ENCODE measurements at places on chromosomes 5 and 9.

DNA sequence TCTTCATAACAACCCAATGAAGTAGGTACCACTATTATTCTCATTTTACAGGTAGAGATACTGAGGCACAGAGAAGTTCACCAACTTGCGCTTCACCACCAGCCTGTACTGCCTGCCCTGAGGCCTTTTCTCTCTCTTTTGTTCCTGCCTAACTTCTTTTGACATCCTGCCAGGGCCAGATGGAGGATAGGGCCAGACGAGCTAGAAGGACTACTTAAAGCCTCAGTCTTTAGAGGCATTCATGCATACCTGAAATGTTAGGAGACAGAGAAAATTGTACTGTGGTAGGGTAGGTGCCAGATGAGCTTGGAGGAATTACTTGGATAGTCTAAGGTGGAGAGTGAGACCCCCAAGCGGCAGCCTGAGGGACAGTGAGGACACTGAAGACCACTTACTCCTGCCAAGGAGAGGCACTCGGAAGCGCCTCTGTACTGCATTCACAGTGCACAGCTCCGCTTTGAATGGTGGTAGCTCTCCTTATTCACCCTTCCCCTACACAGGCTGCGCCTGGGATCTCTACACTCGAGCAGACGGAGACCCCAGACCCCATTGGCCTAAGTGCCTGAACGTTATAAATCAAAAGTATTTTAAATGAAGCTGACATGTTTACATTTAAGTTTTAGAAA, 6.2 kb upstream of the ORM1 start:
- no peak for DNase-seq

DNA sequence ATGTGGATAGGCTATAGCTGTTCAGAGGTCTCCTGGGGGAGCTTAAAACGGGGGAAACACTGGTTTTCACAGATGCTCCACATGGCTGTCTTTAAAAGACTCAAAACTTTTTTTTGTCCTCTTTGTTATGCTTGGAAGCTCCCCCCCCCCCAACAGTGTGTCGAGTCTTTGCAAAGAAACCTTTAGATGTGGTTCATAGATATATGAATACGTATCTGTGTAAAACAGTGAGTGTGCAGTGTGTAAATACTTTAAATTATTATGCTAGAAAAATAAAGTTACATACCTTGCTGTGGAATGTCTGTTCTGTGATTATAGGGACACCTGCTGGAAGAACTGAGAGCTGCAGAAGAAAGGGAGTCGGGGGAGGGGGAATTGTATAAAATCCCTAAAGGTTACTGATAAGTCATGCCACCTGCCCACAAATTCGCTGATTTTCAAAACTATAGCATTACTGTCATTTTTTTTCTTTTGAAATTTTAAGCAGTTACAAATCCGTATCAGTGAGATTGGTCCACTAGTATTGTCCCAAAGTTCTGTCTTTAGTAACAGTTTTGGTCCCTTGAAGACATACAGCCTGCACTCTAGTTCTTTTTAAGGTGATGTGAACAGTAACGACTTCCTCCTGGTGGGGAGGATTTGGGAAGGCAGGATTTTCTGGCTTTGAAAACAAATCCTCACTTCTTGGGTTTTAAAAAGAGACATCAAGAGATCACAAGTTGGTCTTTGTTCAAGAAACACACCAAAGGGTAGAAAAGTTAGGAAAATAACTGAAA, 22.9 kb downstream of the RGMB start:
- peak; percentile 45 for DNase-seq

DNA sequence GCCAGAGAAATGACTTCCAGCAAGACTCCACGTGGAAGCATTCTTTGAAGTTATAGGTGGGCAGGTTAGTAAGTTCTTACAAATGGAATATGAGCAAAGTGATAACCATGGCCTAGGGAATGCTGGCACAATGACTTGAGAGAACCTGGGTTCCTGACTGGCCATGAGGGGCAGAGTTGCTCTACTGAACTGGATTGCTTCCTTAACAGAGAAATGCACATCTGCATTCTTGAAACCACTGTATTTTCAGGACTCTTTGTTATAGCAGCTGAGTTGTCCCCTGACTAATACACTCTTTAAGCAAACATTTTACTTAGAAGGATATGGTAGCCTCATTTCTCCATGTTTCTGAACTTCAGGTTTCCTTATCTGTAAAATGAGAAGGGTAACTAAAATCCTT, 108.3 kb upstream of the GNA14 start:
- no peak for DNase-seq

- DNase-seq = no peak
Observed at GRCh38 chr9:131029574-131029952, 20.6 kb downstream of the LAMC3 start.

DNA sequence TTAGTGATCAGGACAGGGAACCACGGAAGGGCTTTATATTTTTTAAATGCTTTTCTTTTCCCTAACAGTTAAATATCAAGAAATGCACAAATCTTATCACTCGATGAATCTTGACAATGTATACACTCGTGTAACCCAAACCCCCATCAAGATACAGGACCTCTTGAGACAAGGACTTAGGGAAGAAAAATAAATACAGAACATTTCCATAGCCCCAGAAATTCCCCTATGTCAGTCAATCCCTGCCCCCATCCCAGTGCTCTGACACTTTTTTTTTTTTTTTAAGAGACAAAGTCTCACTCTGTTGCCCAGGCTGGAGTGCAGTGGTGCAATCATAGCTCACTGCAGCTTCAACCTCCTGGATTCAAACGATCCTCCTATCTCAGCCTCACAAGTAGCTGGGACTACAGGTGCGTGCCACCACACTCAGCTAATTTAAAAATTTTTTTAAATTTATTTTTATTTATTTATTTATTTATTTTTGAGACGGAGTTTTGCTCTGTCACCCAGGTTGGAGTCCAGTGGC, 2.7 kb downstream of the SPINK4 start:
- DNase-seq = no peak

GRCh38 chr5:167453246-167454030, 838.0 kb upstream of the WWC1 start:
- no peak for DNase-seq

GRCh38 chr5:2780421-2781171, 29.1 kb upstream of the IRX2 start:
- DNase-seq = no peak

DNA sequence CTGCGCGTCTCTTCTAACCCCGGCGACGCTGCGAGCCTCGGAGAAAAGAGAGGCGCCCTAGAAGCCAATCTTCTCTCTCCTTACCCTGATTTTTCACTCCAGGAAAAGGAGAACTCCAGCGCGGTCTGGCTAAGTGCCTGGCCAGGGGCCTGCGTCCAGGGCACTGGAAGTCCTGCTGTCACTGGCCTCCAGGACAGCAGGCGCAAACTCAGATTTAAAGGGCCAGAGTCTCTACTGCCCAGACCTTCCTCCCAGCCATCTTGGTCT, 553 bp upstream of the FOXB2 start:
- no peak for DNase-seq

GRCh38 chr9:109816490-109816889, 36.5 kb downstream of the PALM2AKAP2 start:
- no peak for DNase-seq

DNA sequence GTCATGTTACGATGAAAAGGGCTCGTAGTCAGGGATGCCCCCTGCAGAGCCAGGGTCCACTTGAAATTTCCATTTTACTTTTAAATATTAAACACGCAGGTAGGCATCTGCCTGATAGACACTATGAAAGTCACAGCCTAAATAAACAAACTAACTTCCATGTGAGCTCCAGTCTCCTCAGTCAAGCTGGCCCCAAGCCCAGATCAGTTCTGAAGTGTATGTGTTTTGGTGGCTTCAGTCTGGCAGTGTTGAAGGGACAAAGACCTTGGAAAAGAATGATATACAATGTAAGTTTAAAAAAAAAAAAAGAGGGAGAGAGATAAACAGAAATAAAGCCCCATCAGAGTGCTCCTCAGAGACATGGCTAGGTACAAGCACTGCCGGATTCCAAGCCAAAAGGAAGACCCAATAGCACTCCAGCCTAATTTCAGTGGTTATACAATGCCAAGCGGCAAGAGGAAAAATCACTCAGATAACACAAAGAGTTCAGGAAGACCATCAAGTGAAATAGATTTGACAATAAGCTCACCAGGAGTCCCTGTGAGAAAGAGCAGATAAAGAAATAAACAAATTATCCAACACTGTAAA, 181.0 kb downstream of the BNC2 start:
- no peak for DNase-seq

DNA sequence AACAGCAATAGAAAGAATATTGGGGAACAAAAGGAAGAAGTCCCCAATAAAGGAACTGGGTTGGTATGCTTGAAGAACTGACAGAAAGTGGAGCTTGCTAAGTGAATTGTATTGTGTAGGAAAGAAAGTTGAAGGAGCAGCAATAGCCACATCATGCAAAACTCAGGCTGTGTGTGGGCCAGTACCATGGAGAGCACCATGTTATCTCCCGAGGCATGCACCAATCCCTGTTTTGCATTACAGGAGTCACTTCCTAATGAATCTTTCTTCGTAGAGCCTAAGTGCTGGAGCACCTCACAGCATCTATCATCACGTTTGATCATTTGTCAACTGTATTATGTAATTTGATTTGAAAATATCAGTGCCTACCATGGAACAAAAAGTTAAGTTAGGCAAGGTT, 137.7 kb upstream of the NMUR2 start:
- no peak for DNase-seq

DNA sequence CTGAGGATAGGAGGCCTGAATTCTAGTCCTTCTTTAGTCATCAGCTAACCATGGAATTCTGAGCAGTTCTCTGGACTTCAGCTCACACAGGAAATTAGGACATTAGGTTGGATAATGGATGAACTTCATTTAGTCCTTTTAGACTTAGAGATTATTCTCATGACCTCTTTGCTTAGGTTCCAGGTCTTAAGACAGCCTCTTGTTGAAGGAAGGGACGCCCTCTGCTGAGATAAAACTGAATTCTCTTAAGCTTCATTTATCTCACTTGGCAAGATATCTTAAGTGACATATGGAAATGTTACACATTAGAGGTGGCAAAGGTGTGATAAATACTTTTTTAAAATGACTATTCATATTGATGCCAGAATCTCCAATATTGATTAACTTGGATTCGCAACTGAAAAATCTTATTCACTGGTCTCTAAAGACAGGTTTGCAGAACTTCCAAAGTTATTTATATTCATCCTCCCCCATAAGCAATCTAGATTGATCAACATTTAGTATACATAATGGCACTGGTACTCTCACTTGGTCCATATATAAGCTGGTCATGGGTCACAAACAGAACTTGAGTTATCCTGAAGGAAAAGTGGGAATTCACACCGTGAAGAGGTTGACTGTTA, 16.9 kb upstream of the ZNF366 start:
- peak; percentile 69 for DNase-seq

GRCh38 chr5:168934169-168934568, 355.0 kb upstream of the PANK3 start:
- no peak for DNase-seq

DNA sequence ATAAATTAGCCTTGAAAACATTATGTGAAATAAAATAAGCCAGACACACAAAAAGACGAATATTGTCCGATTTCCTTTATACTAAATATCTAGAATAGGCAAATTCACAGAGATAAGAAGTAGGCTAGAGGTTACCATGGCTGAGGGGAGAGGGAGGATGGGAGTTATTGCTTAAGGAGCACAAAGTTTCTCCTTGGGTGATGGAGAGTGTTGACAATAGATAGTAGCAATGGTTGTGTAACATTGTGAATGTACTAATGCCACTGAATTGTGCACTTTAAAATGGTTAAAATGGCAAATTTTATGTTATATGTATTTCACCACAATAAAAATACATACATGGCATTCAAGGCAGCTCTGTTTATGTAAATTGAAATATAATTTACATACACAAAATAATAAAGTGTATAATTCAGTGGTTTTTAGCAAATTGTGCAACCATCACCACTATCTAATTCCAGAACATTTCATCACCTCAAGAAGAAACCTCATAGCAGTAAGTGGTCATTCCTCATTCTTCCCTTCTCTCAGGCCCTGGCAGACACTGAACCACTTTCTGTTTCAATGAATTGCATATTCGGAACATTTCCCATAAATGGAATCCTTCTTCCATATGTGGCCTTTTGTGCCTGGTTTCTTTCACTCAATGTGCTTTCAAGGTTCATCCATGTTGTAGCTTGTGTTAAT, 59.2 kb downstream of the NDST1 start:
- DNase-seq = no peak

DNA sequence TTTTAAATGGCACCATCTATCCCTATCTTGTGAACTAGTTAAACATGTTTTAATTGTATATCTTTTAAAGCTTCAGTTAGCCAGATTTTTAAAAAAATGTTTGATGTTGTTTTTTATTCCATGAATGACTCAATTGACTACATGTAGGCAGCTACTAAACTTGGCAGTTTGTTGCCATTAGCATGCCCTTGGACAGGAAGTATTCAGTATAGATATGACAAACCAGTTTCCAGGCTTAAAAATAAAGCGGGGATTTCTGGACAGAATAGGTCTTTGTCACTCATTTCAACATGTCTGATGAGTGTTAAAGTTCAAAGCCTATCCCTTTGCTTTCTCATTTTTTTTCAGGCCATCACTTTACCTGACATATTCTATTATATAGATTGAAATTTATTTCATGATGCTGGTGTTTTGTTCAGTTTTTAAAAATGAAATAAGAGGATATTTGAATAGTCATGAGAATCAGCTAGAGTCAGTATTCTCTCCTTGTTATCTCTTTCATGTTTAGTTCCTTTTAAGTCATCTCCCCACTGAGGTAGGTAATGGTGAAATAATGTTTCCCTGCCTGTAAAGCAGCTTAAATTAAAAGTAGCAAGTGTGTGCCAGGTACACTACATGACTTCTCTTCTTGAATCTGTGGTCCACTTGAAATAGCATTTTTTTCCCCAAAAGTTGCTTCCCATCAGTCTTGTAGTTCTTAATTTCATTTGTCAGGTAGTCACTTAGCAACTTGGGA, 11.9 kb downstream of the TNFAIP8 start:
- DNase-seq = no peak
